ENCODE measurements at places on chromosomes 12 and 14. TPM values are rescaled to one million over a fixed set of nuclear protein-coding genes. Genes with fewer than 3 reads are reported as not detected.

The SLC6A15 gene
- total RNA-seq, result 15.1 TPM

The RNASE2 gene
- total RNA-seq, result not detected

The GAS2L3 gene
- 57.6 TPM for total RNA-seq

The TSPAN19 gene
- total RNA-seq, result 4.3 TPM

DNA sequence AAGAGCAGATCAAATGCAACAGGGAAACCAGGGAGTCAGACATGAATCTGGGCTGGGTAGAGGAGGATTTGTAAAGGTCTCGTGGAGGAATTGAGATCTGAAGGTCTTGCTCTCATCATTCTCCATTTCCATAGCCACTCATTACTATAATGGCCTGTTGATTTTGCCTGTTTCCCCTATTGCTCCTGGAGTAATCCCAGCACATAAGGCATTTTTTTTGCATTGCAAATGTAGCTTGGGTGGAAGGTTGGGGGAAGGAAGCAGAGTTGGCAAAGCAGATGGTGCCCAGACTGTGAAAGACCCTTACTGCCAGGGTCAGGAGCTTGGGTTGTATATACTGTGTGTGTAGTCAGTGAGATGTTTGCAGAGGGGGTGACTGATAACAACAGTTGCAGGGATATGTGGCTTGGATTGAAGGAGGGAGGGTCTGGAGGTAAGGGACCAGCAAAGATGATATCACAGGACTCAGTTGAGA, 116.0 kb downstream of the TTC6 start:
- no peak for DNase-seq

The SNX6 gene
- 365 TPM for total RNA-seq

- DNase-seq, result peak; percentile 78
Measured at GRCh38 chr12:92784797-92785562, 82.2 kb downstream of the PLEKHG7 start.

The CDKN3 gene
- total RNA-seq, result 152 TPM
